ENCODE measurements at places on chromosomes 1 and 21.

DNA sequence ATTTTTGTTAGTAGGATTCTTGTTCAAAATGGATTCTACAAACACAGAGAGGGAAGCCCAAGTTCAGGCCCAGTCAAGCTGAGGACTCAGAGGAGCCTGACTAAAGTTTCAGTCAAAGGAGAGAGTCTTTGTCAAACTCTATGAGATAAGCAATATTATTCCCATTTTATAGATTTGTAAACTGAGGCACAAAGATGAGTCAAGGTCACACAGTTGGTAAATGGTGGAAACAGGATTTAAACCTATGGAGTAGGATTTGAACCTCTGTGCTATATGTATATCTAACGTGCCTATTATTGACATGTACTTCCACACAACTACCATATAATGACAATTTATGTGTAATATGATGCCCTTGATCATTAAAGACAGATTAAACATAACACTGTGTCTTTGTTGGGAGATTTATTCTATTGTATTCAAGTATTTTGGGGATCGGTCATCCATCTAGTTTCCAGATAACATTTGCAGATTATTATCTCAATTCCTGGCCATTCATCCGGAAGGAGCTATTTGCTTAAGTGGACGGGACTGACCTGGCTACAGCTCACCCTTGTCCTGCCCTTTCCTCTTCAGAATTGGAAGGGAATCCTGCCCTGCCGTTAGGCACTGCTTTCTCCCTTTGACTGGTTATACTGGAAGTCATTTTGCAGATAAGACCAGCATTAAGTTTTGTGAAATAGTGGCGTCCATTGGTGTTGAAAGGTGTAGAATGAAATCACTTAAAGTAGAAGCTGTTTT lies 86.1 kb upstream of the LMO4 start:
- DNase-seq: no peak

DNA sequence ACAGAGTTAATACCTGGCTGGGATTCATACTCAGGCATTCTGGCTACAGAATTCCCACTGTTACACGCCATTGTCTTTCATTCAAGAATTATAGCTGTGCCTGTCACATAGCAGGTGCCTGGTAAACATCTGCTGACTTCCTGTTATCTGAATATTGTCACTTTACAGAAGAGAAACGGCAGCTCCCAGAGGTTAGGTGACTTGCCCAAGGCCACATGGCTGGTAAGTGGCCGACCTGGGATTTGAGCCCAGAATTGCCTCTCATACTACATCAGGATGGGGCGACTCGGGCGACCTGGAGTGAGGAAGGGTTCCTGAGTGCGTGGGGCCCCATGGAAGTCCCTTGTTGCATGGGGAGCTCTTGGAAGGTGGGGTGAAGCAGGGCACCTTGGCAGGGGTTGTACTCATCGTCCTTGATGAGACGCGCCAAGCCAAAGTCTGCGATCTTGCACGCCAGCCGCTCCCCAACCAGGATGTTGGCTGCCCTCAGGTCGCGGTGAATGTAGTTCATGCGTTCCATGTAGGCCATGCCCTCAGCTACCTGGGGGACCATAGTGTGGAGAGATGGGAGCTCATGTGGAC lies 10.2 kb upstream of the AHDC1 start:
- no peak for DNase-seq

GRCh38 chr1:64948905-64949833 lies 17.2 kb downstream of the JAK1 start:
- no peak for DNase-seq

- no peak for DNase-seq
These were observed 5.9 kb downstream of the SSR2 start for GRCh38 chr1:156014829-156015228.

- no peak for DNase-seq
These were observed 6.1 kb downstream of the ADAMTS4 start for GRCh38 chr1:161192476-161193465.

GRCh38 chr1:223788746-223789415 lies 56.9 kb downstream of the TP53BP2 start:
- DNase-seq: no peak

- no peak for DNase-seq
These were observed 105.5 kb downstream of the ZC3H11B start for GRCh38 chr1:219507437-219507836.

- no peak for DNase-seq
These were observed 100.8 kb downstream of the SIK1 start for GRCh38 chr21:43325968-43326715.

DNA sequence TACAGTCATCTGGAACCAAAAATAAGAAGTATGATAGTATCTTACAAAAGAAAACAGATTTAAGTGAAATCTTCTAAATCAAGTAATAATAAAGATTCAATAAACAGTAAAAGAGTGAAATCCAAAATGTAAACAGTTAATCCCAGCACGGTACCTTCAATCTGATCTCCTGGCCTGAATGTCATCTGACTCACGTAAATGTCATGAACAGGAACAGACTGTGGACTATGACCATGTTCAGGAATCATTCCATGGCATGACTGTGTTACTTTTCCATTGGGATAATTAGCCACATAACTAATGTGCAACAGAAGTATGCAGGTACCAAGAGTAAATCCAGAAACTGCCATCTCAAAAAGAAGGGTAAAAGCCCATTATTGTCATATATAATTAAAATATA lies 18.0 kb downstream of the FRRS1 start:
- no peak for DNase-seq

- DNase-seq: no peak
These were observed 133.0 kb upstream of the VAMP3 start for GRCh38 chr1:7638078-7638477.

GRCh38 chr21:28229814-28230213 lies 762.9 kb downstream of the LTN1 start:
- DNase-seq: peak; percentile 47

DNA sequence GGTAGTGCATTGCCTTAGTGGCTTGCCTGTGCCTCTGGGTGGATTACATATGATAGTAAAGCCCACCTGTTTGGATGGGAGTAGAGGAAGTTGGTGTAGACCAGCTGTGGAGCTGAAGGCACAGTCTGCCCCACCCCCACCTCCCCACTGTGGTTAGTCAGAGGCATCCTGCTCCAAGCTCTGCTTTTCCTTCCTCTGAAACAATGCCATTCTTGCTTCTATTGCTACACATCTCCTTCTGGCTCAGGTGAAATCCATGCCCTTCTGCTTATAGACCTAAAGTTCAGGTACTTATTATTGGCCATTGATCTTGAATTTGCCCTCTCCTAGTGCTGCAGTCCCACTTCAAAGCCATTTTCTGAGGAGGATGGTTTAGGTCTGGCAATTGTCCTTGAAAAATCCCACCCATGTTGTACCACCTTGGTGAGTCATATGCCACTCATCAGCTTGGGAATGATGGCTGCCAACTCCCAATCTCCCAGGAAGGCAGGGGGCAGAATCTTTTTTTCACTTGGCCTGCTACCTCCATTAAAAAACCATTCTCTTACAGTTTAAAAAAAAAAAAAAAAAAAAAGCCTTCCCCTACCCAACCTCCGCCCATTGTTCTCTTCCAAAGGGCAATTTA lies 6.7 kb upstream of the TXLNA start:
- no peak for DNase-seq

DNA sequence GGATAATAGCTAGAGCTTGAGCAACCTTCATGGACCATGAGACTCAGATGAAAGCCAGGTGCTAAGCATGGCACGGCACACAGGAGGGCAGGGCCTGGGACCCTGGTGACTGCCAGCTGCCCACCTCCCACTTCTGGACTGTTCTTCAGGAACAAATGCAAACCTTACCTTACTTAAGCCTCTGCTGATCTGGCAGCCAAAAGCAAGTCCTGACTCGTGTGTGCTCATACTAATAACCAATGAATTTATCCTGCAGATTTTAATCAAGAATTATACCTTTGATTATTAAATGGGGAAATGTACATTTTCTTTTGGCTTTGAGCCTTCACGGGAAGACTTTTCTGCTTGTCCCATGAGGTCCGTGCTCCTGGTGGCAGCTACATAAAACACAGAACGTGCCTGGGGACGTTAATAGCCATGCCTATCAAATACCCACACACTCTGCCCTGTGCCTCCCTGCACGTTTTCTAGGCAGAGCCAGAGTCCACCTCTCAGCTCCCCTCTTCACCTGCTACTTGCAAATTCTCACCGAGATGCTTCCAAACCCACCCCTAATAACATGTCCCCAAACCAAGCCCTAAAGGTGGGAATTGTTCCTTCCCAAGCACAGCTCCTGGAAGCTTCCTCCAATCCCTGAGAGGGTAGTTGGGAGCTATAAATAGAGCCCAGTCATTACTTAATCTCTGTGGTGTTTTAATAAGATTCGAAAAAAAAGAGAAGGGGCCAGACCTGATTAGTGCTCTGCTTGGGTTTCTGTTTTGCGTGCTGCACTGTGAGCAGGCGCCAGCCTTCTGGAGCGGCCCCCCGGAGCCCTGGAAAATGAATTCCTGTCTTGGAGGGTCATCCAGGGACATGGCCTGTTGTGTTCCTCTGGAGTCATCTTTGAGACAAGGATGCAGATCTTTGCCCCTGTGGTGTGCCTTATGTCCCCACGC lies 33.5 kb downstream of the SLC1A7 start:
- no peak for DNase-seq

- peak; percentile 81 for DNase-seq
These were observed at the start of gene USF1 for GRCh38 chr1:161045736-161046604. Gene USF1 (minus strand): TSS chr1:161045977. CDS start chr1:161043275, 2,702 bp downstream.

DNA sequence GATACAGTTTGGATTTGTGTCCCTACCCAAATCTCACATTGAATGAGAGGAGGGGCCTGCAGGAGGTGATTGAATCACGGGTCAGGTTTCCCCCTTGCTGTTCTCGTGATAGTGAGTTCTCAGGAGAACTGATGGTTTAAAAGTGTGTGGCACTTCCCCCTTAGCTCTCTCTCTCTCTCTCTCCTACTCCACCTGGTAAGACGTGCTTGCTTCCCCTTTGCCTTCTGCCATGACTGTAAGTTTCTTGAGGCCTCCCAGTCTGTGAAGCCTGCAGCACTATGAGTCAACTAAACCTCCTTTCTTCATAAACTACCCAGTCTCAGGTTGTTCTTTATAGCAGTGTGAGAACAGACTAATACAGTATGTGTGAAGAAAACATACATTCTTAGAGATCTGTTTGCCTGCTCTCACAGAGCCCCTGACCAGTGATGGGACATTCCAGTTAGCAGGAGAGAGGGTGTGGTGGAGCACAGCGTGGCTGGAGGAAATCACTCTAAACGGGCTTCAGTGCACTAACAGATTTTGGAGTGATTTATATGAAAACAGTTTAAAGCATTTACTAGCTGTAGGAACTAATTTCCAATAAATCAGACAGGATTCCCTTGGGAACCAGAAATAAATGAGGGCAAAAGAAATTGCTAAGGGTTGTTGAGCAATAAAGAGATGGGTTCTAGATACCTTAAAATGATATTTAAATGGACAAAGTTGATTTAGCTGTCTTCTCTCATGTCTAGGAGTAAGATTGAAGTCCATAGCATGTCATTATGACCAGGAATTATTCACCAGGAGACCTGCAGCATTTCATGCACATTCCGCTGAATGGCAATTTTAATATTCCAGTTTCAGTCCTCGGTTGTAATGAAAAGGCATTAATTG lies 411.0 kb downstream of the CAMTA1 start:
- no peak for DNase-seq

DNA sequence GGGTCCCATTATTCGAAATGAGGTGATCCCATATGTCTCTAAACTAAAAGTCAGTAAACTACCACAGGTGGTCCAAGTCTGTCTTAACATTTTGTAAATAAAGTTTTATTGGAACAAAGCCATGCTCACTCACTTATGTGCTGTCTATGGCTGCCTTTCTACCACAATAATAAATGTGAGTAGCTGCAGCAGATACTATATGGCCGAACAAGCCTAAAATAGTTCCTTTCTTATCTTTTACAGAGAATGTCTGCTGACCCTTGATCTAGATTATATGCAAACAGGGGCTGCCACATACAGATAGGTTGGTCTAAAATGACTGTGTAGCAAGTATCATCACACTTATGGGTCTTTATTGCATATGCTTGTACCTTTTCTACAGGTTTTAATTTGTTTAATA lies 140.0 kb downstream of the VAV3 start:
- DNase-seq: no peak

- DNase-seq: no peak
These were observed 37.0 kb downstream of the TM2D1 start for GRCh38 chr1:61687901-61688300.

Measured in non-pigmented ciliary epithelial cell (primary cell).